Heart left ventricle (tissue), 16 donors: ENCODE measurements at places on chromosomes 7 and 10. TPM values are rescaled to one million over a fixed set of nuclear protein-coding genes. Genes with fewer than 3 reads are reported as not detected.

The OR2A12 gene
- not detected for total RNA-seq

The HOXA7 gene
- 0.29 TPM for total RNA-seq

- no peaks in the 10 kb centered on the region for H3K4me1 ChIP-seq
- no peaks in the 10 kb centered on the region for H3K36me3 ChIP-seq
- no peaks in the 10 kb centered on the region for H3K27me3 ChIP-seq
- no peak overlapping the region for H3K4me3 ChIP-seq
Observed at GRCh38 chr10:63718006-63718405, 196.8 kb downstream of the REEP3 start.

DNA sequence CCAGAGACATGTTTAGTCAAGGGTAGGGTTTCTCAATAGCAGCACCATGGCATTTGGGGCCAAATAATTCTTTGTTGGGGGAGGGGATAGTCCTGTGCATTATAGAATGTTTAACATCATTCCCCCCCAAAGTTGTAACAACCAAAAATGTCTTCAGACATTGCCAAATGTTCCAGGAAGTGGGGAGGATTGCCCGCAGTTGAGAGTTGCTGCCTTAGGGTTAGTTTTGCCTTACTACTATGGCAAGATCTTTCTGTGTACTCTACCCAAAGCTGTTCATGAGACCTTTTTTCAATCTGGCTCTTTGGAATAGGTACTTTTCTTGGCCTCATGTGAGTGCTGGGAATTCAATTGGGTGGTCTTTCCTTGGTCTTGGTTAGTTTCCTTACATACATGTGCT is 34.1 kb downstream of the SAMD8 start:
- peaks cover 4% of the 10 kb centered on the region for H3K36me3 ChIP-seq
- no peak for DNase-seq
- H3K27ac ChIP-seq: no peak overlapping the region
- H3K27me3 ChIP-seq: no peaks in the 10 kb centered on the region
- no peak overlapping the region for H3K4me3 ChIP-seq

DNA sequence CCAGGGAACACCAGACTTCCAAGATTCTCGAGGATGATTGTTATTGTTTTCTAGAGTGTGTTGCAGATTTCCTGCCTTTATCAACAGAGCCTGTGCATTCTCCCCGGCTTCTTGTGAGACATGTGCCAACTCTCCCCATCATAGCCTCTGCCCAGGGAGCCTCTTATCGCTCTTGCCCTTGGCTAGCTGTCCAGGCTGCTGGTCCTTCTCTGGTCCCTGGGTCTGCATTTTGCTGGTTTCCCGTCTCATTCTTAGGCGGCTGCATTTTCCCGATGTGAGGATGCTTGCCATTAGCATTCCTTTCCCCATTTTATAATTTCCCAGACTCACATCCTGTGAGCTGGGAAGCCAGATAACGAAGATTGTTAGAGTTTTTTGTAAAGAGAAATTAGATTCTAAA is 15.2 kb downstream of the SLC13A4 start:
- no peak overlapping the region for H3K27ac ChIP-seq
- H3K4me1 ChIP-seq: peaks cover 15% of the 10 kb centered on the region
- H3K4me3 ChIP-seq: no peak overlapping the region
- no peaks in the 10 kb centered on the region for H3K36me3 ChIP-seq
- no peaks in the 10 kb centered on the region for H3K27me3 ChIP-seq

DNA sequence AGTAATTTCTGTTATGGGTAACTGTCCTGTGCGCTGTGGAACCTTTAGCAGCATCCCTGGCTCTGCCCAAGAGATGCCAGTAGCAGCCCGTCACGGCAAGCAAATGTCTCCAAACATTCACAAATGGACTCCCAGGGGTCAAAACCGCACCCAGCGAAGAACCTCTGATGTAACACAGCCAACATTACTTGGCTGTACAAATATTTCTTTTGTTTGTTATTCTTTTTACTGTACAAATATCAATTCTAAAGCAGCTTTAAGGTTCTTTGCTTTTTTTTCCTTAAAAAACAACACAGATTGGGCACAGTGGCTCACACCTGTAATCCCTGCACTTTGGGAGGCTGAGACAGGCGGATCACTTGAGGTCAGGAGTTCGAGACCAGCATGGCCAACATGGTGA is 182.5 kb downstream of the KMT2E start:
- no peak overlapping the region for H3K27ac ChIP-seq
- no peak for DNase-seq
- H3K27me3 ChIP-seq: no peaks in the 10 kb centered on the region
- no peak overlapping the region for H3K4me3 ChIP-seq

DNA sequence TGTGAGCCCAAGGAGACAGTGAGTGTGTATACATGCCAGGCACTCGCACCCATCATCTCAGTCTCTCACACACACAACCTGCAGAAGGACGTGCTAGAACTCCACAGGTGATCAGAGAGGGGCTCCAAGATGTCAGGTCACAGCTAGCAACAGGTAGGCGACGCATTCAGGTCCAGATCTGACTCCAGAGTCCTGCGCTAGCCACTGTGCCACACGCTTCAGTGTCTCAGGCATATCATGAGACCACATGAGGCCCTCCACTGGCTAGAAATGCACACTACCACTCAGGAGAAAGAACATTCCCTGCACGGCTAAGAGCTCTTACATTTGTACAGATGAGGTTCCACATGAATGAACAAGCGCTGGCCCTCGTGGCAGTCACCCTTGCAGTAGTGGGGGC is 11.5 kb downstream of the AKR1B1 start:
- no peak overlapping the region for H3K4me3 ChIP-seq
- H3K36me3 ChIP-seq: peaks cover 90% of the 10 kb centered on the region
- DNase-seq: no peak
- H3K27ac ChIP-seq: no peak overlapping the region
- no peaks in the 10 kb centered on the region for H3K27me3 ChIP-seq

DNA sequence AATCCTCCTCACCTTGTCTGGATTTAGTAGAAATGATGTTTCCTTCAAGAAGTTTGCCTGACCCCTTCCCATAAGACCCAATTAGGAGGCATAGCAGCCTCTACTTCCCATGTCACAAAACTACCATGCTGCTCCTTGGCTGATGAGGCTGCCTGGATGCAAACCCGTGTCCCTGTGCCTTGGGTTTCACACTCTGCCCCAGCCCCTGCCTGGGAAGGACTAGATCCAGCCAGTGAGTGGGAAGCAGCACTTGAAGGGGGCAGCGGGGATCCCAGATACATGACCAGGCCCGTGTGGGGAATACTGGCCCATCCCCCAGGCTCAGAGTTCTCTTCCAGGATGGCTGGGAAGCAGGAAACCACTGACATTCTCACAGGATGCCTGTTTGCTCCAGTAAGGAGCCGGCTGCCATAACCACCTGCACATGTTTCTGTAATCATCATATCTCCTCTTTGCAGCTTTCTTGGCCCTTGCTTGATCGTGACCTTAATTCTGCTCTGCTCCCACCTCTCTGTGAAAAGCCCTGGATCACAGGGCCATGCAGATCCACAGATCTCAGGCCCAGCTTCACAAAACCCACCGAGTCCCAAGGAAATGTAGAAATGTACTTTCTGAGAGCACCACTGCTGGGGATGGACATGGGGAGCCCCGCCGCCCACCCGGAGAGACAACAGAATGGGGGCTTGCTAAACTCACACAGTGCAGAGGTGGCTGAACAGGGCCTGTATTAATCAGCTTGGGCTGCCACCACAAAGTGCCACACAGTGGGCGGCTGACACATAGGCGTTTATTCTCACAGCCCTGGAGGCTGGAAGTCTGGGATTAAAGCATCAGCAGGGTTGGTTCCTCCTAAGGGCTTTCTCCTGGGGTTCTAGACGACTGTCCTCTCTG is 287.8 kb upstream of the IGFBP3 start:
- H3K27ac ChIP-seq: no peak overlapping the region
- H3K4me3 ChIP-seq: no peak overlapping the region
- no peaks in the 10 kb centered on the region for H3K36me3 ChIP-seq
- DNase-seq: no peak
- no peaks in the 10 kb centered on the region for H3K4me1 ChIP-seq

DNA sequence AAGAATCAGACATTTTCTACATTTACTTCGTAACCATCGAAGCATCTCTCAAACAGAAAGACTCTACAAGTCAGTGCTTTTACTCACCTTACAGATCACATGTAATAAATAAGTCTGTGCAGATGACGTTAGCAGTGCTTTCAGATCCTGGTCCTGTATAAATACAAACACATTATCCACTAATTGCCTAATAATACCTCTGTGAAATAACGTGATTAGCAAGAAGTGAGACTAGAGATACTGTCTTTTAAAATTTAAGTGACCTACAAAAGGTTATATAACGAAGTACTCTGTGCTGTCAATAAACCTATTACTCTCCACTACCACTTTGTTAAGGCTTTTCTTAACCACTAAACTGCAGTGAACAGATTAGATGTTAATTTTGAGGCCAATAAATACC is 246.9 kb downstream of the NSUN6 start:
- no peak overlapping the region for H3K4me3 ChIP-seq
- H3K4me1 ChIP-seq: peaks cover 17% of the 10 kb centered on the region
- peaks cover 4% of the 10 kb centered on the region for H3K36me3 ChIP-seq
- no peak overlapping the region for H3K27ac ChIP-seq

- no peak overlapping the region for H3K27ac ChIP-seq
- peaks cover 23% of the 10 kb centered on the region for H3K4me1 ChIP-seq
- no peak for DNase-seq
- H3K27me3 ChIP-seq: no peaks in the 10 kb centered on the region
- H3K4me3 ChIP-seq: no peak overlapping the region
- H3K36me3 ChIP-seq: no peaks in the 10 kb centered on the region
Observed at GRCh38 chr10:4195213-4195612, 410.2 kb upstream of the KLF6 start.

- DNase-seq: no peak
- peaks cover 16% of the 10 kb centered on the region for H3K4me1 ChIP-seq
- H3K36me3 ChIP-seq: no peaks in the 10 kb centered on the region
- no peaks in the 10 kb centered on the region for H3K27me3 ChIP-seq
Observed at GRCh38 chr10:103921750-103922195, 3.8 kb upstream of the STN1 start.

GRCh38 chr7:28211006-28211405 is 30.4 kb upstream of the JAZF1 start:
- no peaks in the 10 kb centered on the region for H3K36me3 ChIP-seq
- H3K27me3 ChIP-seq: no peaks in the 10 kb centered on the region

GRCh38 chr10:89952325-89952724 is 250.9 kb downstream of the KIF20B start:
- H3K4me1 ChIP-seq: no peaks in the 10 kb centered on the region
- DNase-seq: no peak
- H3K27ac ChIP-seq: no peak overlapping the region
- H3K4me3 ChIP-seq: no peak overlapping the region

- H3K27me3 ChIP-seq: no peaks in the 10 kb centered on the region
- H3K4me3 ChIP-seq: no peak overlapping the region
- H3K4me1 ChIP-seq: no peaks in the 10 kb centered on the region
- DNase-seq: no peak
- no peak overlapping the region for H3K27ac ChIP-seq
Observed at GRCh38 chr10:76244061-76244686, 812.8 kb downstream of the LRMDA start.

- H3K4me3 ChIP-seq: no peak overlapping the region
- H3K27me3 ChIP-seq: peaks cover 22% of the 10 kb centered on the region
- peaks cover 23% of the 10 kb centered on the region for H3K36me3 ChIP-seq
- no peak for DNase-seq
Observed at GRCh38 chr7:73436031-73436929, 2.7 kb downstream of the FZD9 start.

- no peaks in the 10 kb centered on the region for H3K36me3 ChIP-seq
- no peak overlapping the region for H3K4me3 ChIP-seq
- peaks cover 58% of the 10 kb centered on the region for H3K27me3 ChIP-seq
- H3K4me1 ChIP-seq: peaks cover 10% of the 10 kb centered on the region
- no peak for DNase-seq
Observed at GRCh38 chr7:1210321-1210978, 22.2 kb upstream of the UNCX start.

- H3K4me1 ChIP-seq: peaks cover 9% of the 10 kb centered on the region
- no peak overlapping the region for H3K27ac ChIP-seq
- no peaks in the 10 kb centered on the region for H3K27me3 ChIP-seq
- DNase-seq: no peak
- no peak overlapping the region for H3K4me3 ChIP-seq
Observed at GRCh38 chr10:110429301-110429700, 68.4 kb upstream of the DUSP5 start.

DNA sequence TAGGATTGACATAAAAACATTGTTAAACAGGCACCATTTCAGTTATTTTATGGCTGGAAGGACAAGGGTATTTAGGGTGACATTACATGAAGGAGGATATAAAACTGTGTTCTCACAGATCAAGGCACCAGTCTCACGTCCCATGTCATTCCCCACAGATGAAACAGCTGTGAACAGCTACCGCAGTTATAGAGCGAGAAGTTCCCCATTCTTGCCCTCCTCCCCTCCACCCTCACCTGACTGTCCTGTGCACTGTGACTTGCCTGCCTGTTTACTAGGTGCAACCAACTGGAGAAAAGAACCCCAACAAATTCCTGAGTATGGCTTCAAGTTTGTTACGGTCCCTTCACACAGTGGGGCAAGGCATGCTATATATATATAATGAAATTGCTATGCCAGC is 141.6 kb downstream of the SND1 start:
- H3K4me3 ChIP-seq: no peak overlapping the region
- H3K27me3 ChIP-seq: no peaks in the 10 kb centered on the region
- H3K36me3 ChIP-seq: no peaks in the 10 kb centered on the region

GRCh38 chr10:75019370-75019769 is 92.1 kb upstream of the SAMD8 start:
- H3K4me3 ChIP-seq: no peak overlapping the region
- no peak for DNase-seq
- peaks cover 6% of the 10 kb centered on the region for H3K36me3 ChIP-seq
- no peaks in the 10 kb centered on the region for H3K27me3 ChIP-seq

GRCh38 chr10:3945026-3945425 is 160.0 kb upstream of the KLF6 start:
- DNase-seq: no peak
- no peaks in the 10 kb centered on the region for H3K27me3 ChIP-seq
- no peaks in the 10 kb centered on the region for H3K36me3 ChIP-seq
- H3K4me3 ChIP-seq: no peak overlapping the region

- H3K27me3 ChIP-seq: peaks cover 13% of the 10 kb centered on the region
- no peak overlapping the region for H3K27ac ChIP-seq
- no peak for DNase-seq
- no peak overlapping the region for H3K4me3 ChIP-seq
Observed at GRCh38 chr7:134278502-134279153, 38.1 kb downstream of the SLC35B4 start.

- DNase-seq: no peak
- H3K36me3 ChIP-seq: peaks cover 2% of the 10 kb centered on the region
Observed at GRCh38 chr10:113872139-113873030, 17.9 kb downstream of the NHLRC2 start.

GRCh38 chr10:11175823-11176243 is 158.2 kb downstream of the CELF2 start:
- peaks cover 18% of the 10 kb centered on the region for H3K4me1 ChIP-seq
- DNase-seq: no peak
- H3K27ac ChIP-seq: no peak overlapping the region
- no peaks in the 10 kb centered on the region for H3K27me3 ChIP-seq
- no peak overlapping the region for H3K4me3 ChIP-seq
- H3K36me3 ChIP-seq: no peaks in the 10 kb centered on the region

GRCh38 chr10:123990889-123991288 is 99.3 kb upstream of the CPXM2 start:
- no peak for DNase-seq
- H3K4me1 ChIP-seq: peaks cover 19% of the 10 kb centered on the region
- no peak overlapping the region for H3K4me3 ChIP-seq
- no peak overlapping the region for H3K27ac ChIP-seq

- no peaks in the 10 kb centered on the region for H3K36me3 ChIP-seq
- no peak overlapping the region for H3K27ac ChIP-seq
- DNase-seq: no peak
- H3K27me3 ChIP-seq: no peaks in the 10 kb centered on the region
- no peak overlapping the region for H3K4me3 ChIP-seq
- H3K4me1 ChIP-seq: no peaks in the 10 kb centered on the region
Observed at GRCh38 chr10:102167861-102168260, 15.7 kb downstream of the NOLC1 start.
